Amniotic epithelial cell (primary cell): ENCODE measurements at places on chromosomes 11 and 22.

DNA sequence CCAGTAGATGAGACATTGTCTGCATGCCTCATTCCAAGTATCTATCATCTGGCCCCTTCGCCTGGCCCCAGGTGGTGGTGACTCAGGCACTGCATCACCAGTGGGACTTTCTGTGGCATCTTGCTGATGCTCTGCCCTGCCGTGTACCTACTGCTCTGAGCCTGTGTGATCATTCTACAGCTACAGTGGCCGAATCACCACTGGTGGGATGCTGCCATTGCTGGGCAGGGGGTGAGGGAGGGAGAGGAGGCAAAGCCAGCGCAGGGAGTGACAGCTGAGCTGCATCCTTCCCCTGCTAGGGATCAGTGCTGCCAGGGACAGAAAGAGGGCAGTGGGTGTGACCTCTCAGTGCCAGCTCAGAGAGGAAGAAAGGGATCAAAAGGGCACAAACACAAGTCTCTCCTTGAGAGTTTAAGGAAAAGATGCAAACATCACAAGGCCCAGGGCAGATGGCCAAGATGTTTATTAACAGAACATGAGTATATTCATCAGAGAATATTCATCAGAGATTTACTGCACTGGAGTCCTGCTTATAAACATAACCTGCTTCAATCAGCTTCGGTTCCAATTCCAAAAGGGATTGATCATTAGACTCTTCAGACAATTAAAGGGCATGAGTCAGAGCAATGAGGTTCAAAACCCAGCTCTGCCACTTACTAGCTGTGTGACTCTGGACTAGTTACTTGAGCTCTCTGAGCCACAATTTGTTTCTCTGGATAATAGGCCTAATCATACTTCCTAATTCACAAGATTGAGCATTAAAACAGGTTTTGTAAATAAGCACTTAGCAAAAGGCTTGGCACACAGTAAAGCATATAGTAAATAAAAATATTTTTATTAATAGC lies 109.8 kb downstream of the NAT10 start:
- peak; percentile 42 for DNase-seq

- DNase-seq = no peak
These were observed 10.7 kb downstream of the KRTAP5-5 start for GRCh38 chr11:1640076-1640946.

DNA sequence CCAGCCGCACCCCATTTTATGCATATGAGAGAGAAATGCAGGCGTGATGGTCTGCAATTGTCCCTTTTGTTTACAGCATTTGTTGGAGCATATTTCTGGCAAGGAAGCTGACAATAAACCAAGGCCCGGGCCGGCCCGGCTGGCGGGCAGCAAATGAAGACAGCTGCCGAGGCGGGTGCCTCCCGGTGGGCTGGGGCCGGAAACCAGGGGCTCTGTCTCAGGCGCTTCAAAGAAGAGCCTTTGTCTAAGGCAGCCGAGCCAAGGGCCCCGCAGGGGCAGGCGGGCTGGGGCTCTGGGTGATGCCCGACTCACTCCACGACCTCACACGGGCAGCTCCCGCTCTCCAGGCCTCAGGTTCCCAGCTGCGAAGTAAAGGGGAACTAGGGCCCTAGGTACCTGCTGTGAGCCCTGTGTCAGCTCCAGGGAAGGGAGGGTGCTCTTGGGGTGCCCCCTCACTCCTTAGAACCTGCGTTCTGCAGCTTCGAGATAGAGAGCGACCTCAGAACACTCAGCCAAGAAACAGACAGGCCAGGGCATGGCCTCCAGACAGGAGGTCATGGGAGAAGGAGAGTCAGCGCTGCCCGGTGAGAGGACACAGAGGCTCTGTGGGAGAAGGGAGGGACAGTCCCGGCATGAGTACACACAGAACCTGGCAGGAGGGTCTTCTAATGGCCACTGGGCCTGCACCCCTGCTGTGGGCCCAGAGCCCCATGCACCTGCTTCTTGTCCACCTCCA lies 2.4 kb downstream of the LINC01488 start:
- no peak for DNase-seq

DNA sequence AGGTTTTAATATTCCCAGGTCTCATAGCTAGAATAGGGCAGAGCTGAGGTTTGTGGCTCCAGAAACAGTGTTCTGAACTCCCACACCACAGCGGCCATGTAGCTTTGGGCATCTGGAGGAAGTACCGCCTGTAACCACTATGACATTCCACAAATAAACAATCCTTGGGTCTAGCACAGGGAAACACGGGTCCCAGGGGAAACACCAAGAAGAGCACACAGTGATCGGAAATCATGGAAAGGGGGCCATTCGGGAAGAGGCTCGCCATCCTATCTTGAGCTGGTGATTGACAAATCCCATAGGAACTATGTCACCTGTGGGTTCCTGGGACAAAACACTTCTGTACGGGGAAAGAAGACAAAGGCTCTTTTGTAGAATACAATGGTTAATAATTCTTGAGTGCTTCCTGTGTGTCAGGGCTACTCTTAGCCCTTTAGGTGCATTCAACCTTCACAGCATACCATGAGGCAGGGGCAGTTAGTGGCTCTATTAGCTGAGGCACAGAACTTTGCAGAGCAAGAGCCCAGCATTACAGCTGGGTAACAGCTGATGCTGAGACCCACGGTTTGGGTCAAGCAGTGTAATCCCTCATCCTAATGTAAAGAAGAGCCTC lies 514.2 kb downstream of the NTM start:
- no peak for DNase-seq

DNA sequence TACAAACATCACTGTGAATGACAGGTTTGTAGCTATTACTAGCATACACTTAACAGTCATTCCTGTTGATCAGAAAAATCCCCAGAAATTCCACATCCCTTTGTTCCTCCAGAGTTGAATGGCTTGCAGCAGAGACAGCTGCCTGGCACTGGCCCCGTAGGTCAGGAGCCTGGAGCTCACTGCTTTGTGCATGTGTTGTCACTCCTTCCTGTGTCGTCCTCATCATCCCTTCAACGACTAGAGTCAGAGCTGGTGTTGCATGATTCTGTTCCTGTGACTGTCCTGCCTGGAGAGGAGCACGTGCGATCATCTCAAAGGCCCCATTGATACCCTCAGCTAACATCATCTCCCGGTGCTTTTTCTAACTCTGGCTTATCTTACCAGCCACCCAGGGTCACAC lies 58.3 kb downstream of the LDLRAD3 start:
- no peak for DNase-seq

- peak; percentile 60 for DNase-seq
These were observed 252.7 kb downstream of the TMEM135 start for GRCh38 chr11:87290304-87290922.

DNA sequence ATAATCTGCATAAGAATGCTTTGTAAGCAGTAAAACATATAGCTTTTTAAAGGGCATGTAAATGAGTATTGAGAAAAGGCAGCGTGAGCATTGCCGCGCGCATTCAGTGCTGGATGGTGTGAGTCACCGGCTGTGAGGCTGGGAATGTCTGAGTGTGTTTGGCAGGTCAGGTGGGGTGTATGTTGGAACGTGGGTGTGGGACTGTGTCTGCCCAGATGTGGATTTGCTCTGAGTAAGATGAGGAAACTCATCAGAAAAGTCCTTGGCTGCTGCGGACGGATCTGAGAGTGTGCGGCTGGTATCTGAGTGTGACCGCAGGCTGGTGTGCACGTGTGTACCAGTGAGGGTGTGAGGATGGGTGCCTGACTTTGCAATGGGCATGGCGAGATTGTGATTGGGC lies 66.2 kb upstream of the NECTIN1 start:
- peak; percentile 76 for DNase-seq

GRCh38 chr22:39291523-39291922 lies 27.9 kb downstream of the RPL3 start:
- no peak for DNase-seq

DNA sequence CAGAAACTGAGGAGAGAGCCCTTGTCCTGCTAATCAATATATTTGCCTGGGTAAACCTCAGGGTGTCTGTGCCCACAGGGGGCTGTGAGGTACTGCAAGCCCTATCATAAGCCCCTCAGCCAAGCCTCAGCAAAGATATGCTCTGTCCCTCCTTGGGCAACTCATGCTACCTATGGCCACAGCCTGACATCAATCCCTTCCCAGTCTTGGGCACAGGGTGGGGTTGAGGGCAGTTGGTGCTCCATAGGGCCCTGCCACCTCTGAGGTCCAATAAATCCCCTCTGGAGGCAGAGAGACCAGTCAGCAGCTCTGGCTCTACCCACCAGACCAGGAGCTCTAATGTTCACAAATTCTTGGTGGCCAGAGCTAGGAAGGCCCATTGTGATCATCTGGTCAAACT lies 23.8 kb downstream of the TPBGL start:
- DNase-seq = no peak

- no peak for DNase-seq
These were observed 52.0 kb upstream of the TSPAN18 start for GRCh38 chr11:44674809-44675208.

- no peak for DNase-seq
These were observed 82.9 kb upstream of the AKIP1 start for GRCh38 chr11:8828046-8828445.

DNA sequence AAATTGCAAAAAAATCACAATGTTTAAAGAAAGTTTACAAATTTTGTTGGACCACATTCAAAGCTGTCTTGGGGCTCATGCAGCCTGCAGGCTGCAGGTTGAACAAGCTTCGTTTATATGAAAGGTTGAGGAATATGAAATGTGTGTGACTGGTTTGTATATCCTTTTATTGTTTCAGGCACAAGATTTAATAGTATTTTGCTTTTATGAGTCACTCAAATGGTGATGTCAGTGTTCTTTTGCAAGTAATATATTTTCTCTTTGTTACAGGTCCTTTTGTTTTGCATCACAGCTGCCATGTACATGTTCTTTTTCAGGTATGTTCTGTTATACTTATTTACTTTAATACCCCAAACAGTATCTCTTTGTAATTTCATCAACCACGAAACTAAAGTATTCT lies 198.6 kb downstream of the TMEM135 start:
- DNase-seq = peak; percentile 33

DNA sequence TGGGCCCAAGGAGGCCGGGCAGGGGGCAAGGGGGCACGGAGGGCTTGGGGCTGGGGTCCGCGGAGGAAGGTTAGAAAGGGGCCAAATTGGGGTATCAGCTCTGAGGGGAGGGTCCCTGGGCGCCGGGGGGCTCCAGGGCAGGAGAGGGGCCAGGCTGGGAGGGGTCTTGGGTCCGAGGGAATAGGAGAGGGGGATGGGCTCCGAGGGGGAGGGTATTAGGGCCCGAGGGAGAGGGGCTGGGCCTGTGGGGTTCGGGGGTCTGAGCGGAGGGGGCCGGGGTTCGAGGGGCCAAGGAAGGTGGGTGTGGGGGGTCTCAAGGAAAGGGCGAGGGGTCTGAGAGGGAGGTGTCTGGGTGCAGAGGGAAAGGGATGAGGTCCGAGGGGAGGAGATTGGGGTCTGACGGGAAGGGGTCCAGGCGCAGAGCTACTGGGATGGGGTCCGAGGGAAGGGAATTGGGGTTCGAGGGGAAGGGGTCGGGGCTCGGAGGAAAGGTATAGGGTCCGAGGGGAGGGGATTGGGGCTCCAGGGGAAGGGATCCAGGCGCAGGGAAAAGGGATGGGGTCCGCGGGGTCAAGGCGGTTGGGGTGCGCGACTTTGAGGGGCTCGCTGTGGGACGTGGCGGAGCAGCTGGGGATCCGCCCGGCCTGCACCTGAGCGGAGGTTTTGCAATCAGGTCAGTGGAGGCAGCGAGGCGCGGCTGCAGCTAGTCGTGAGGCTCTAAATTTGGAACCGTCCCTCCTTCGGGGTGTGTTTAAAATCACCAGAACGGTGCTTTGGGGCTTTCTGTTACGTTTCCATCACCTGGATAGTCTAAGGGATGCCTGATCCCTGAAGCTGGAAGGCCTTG lies 728 bp downstream of the CTTN start:
- no peak for DNase-seq

DNA sequence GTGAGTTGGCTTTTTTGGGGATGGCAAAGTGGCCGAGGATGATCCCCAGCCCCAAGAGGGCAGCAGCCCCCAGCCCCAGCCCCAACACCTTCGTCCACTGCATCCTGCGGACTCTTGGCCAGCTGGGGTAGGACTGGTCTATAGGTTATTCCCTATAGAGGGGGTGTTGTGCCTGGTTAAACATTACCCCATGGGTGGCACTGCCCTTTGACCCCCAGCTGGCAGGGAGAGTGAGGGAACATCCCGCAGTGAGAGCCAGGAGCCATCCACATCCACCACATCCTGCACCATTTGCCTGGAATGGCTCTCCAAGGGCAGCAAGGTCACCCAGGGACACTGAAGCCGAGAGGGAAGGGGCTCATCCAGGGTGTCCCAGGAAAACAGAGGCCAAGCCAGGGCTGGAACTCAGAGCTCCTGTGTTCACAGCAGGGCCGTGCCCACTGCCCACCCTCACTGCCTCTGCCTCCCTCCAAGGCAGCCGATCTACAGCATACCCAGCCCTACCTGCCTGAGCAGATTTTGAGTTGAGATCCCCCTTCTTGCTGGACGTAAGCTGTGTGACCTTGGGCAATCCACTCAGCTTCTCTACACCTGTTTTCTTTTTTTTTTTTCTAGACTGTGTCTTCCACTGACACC lies at the start of gene NAALADL1:
NAALADL1 (minus strand) TSS at position 135 of the 636 bp plus-strand sequence; CDS start at position 103, 32 bp downstream.
- DNase-seq = no peak

DNA sequence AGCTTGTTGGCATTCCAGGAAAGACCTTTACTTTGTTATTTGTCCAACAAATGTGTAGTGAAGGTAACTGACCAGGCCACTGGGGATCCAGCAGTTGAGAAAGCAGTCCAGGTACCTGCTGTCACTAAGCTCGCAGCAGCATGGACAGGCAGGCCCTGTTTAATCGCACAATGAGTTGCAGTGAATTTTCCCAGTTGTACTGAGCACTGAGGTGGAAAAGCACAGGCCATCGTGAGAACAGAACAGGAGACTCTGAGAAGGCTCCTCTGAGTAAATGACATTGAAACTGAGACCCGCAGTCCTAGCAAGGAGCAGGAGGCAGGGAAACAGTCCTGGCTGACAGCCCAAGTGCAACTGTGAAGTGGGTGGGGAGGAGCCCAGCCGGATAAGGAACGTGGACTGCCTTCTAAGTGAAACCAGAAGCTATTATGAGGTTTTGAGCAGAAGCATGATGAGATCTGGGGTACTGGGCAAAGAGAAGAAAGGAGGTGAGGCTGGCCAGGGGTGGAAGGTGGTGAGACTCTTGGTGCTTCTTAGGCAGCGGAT lies 39.8 kb upstream of the CDON start:
- peak; percentile 28 for DNase-seq

- DNase-seq = no peak
These were observed 47.0 kb downstream of the PACSIN2 start for GRCh38 chr22:42967933-42968332.

- DNase-seq = no peak
These were observed 815 bp upstream of the PLCB3 start for GRCh38 chr11:64250415-64251015.

- DNase-seq = peak; percentile 87
These were observed 21.2 kb downstream of the UPB1 start for GRCh38 chr22:24516301-24516737.

- peak; percentile 86 for DNase-seq
These were observed 12.4 kb upstream of the MAPK11 start for GRCh38 chr22:50282361-50283155.

GRCh38 chr11:102187416-102188151 lies 77.3 kb downstream of the YAP1 start:
- DNase-seq = peak; percentile 49

- peak; percentile 99 for DNase-seq
These were observed 29.5 kb downstream of the CHEK2 start for GRCh38 chr22:28711820-28712777.

- DNase-seq = no peak
These were observed 233.0 kb downstream of the FAM76B start for GRCh38 chr11:95556342-95557163.

DNA sequence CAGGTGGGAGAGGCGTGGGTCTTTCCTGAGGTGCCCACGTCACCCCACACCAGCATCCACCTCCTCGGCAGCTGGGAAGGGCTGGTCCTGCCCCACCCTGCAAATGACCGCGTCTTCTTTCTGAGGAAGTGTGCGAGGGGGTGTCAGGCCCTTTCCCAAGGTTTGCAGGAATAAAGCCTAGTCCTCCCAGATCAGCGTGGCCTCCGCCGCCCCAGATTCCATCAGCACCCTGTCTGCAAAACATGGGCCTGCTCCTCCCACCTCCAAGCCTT lies 14.4 kb upstream of the SLC39A13 start:
- no peak for DNase-seq
